Panc1 (cell line): ENCODE measurements at places on chromosomes 7 and 10.

DNA sequence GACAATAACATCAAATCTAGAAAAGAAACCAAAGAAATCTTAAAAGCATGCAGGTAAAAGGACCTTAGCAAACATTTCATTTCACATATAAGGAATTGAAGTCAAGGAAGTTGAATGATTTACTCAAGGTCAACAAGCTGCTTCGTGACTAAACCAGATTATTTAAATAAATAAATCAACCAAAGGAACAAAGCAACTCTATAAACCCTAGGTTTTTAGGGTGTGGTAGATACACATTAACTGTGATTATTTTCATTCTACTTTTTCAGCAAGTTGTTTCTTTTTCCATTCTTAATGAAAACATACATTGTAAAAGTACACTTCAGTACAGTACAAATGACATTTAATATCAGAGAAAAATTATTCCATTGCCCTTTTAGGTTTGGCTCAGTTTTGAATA, 382.0 kb upstream of the STEAP1 start:
- DNase-seq, result no peak

DNA sequence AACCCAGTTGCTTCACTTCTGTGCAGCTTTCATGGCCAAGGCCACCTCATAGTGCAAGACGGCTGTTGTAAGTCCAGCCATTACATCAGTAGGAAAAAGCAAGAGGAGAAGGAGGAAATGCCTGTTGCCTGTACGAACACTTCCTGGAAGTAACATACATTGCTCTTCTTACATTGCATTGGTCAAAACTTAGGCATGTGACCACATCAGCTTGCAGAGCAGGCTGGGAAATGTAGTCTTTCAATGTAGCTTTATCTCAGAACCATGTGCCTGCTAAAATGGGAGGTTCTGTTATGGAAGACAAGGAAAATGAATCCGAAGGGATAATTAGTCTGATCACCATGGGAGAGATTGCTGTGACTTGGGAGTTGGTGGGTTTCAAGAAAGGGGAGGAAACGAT, 4.3 kb downstream of the SLC29A3 start:
- DNase-seq, result no peak

- DNase-seq, result no peak
These were observed 136.9 kb upstream of the PALS2 start for GRCh38 chr7:24436131-24436920.

GRCh38 chr10:129637846-129638245, 170.8 kb downstream of the MGMT start:
- no peak for DNase-seq

DNA sequence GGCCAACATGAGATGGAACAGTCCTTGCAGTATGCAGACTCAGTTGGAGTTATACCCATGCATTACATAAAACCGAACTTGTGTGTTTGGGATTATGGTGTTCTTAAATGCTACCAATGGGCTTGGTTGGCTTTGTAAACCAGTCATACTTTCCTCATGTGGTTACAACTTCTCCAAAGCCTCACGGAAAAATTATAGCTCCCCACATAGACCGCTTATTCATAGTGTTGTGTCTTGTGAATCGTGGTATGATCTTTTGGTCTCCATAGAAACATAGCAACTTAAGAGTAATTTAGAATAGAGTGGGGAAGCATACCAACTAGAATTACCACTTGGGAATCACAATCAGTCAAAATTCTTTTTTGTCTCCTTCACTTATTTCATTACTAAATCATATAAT, 112.3 kb upstream of the FZD1 start:
- DNase-seq, result no peak

DNA sequence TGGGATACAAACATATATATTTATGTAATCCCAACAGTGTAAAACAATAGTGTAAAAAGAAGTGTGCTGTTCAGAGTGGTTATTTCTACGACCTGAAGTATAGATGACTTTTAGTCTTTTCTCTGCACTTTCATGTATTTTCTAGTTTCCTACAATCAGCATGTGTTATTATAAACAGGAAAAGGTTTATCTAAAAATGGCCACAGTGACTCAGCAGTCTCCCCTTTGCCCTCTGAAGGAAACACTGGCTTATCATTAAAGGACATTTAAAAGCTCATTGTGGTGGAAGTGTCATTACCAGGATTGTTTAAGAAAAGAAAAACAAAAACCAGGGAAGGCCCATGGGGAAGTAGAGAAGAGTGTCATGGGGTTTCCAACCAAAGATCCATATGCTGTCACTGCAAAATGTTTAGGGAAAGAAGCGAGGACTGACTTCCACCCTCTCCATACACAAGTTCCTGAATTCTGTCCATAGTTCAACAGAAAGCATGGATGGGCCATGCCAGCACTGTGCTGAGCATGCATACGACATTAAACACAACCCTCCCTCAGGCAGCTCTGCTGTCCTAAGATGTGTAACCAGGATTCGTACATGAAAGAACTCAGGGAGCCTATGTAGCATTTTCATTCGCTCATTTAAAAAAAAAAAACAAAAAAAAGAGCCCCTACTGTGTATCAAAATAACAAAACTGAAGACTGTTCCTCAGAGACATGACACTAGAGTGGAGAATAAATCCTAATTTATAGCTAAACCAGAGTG, 10.2 kb downstream of the CYREN start:
- no peak for DNase-seq

DNA sequence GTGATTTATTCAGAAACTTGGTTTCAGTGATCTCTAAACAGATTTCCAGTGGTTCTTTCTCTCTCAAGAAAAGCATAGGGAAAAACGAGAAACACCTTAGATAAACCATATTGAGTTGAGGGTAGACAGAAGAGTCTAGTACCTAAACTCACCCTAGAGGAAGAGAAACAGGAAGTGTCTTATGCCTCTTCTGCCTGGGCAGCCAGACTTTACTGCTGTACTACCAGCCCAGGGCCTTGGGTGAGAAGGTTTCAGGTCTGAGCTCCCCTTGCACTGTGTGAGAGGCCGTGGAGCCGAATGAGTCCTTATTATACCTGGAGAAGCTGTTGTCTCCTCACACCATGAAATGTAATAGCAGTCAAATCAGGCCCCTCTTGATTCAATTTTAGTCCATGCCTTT, 18.2 kb downstream of the HIF1AN start:
- DNase-seq, result no peak

DNA sequence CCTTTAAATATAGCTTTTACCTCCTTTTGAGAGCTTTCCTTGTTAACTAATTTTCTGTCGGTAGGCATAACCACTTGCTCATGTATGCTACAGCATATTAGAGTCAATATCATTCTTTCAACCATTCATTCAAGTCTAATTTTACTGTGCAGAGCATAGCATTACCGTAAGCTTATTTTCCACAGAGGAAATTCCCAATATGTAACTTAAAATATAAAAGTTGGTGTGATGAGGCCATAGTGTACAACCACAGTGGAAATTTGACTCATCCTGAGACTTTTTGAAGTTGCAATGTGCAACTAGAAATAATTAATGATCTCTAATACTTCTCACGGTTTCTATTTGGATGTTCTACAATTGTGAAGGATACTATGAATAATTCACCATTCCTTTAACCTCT, 80.6 kb upstream of the KLF6 start:
- DNase-seq, result no peak

- DNase-seq, result no peak
These were observed 5.4 kb downstream of the LRRC4 start for GRCh38 chr7:128025819-128026218.

- no peak for DNase-seq
These were observed at the start of gene KLF14 for GRCh38 chr7:130733931-130734814. KLF14 (minus strand) TSS chr7:130734207; CDS start chr7:130734033, 174 bp downstream.

DNA sequence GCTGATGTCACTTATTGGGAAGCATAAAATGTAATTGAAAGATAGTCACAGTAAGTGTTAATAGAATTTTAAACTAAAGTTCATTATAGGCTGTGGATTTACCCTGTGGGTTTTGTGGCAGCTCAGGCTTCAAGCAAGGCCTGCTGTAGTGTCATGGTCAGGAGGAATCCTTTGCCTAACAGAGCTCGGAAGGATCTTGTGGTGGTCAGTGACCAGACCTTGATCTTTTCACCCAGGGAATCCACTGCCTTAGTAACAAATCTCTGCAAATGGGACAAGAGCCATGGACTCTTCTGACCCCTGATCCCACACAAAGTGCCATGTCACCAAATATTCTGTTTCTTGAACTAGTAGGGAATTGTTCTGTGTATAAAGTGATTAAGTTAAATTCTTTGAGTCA, 20.6 kb upstream of the HDAC9 start:
- no peak for DNase-seq

- no peak for DNase-seq
These were observed 58.2 kb upstream of the PDGFA start for GRCh38 chr7:577741-578370.

- DNase-seq, result no peak
These were observed 54.2 kb downstream of the MET start for GRCh38 chr7:116726149-116726548.

GRCh38 chr10:101851411-101852116, 8.0 kb upstream of the KCNIP2 start:
- no peak for DNase-seq

- DNase-seq, result no peak
These were observed 21.7 kb upstream of the NKX6-2 start for GRCh38 chr10:132807621-132808049.

- DNase-seq, result no peak
These were observed 47.5 kb downstream of the DENND2A start for GRCh38 chr7:140592964-140593671.

- DNase-seq, result no peak
These were observed 18.6 kb downstream of the AKR1C2 start for GRCh38 chr10:4984971-4985594.

DNA sequence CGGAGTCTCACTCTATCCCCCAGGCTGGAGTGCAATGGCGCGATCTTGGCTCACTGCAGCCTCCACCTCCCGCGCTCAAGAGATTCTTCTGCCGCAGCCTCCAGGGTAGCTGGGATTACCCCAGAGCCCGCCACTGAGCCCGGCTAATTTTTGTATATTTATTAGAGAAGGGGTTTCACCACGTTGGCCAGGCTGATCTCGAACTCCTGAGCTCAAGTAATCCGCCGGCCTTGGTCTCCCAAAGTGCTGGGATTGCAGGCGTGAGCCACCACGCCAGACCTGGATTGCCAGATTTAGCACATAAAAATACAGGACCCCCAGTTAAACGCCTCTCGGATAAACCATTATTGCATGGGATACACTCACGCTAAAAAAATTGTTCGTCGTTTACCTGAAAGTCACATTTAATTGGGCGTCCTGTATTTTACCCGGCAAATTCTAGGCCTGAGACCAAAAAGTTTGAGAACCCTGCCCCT, 375 bp upstream of the GATAD1 start:
- DNase-seq, result peak; percentile 84

DNA sequence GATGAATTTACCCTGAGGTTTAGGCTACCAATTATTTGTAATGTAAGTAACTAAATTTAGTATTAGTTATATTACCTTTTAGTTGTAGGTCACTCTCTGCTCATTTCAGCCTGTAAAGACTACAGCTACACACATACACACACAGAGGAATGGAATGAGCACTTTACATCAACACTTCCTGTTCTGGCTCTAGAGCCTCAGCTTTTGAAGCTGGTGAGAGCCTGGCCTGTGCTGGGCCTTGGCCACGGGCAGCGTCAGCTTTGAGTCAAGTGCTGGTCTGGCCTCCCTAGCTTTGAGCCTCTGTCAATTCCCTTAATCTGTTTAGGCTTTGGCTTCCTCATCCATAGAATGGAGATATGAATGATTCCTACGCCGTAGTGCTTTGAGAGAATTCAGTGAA, 141.7 kb downstream of the EGFR start:
- DNase-seq, result no peak

- DNase-seq, result no peak
These were observed 60.9 kb upstream of the RAPGEF5 start for GRCh38 chr7:22417841-22418240.

DNA sequence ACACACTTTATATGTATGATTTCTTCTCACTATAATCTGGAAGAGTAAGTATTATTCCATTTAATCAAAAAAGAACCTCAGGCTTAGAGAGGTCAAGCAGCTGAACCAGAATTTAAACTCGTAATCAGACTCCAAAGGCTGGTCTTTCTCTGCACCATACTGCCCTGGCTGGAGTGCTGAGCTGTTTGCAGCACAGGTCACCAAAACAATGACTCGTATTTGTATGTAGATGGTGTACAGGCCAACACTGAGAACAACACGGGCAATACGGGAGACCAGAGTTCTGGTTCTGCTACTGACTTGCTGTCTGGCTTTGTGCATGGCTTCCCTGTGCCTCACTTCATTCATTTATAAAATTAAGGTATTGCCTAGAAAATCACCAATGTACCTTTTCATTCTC, 57.9 kb downstream of the CDCA7L start:
- DNase-seq, result no peak

DNA sequence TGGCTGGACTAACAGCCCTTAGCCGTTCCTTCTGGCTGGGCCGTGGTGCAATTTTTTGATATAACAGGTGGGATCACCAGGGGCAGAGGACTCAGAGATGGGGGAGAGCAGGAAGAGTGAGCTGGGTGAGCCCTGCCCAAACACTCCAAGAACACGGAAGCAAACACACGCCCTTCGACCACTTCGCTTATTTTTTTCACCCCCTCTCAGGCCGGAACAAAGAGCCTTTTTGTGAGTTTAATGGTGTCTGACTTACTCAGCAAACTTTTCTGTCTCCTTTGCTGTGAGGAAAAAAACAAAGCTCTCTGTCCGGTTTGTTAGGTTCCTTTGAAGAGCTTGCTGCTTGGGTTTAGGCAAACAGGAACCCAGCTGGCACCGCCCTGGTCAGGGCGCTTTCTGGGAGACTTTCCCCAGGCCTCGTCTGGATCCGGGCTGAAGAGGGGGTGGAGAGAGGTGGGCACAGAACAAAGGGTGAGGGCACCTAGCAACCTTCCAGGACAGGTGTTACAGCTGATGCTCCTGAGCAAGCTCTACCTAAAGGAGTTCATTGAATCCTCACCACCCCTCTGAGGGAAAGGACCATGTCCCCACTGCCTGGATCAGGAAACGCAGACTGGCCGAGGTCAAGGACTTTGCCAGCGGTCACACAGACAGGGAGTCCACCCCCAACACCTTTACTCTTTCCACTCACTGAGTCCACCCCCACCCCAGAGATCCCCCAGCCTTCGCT, 23.3 kb downstream of the CALML3 start:
- no peak for DNase-seq

GRCh38 chr7:150401861-150402631, 22.9 kb downstream of the ZNF775 start:
- DNase-seq, result no peak

- DNase-seq, result peak; percentile 30
These were observed 776 bp downstream of the PEX1 start for GRCh38 chr7:92527300-92528187.

DNA sequence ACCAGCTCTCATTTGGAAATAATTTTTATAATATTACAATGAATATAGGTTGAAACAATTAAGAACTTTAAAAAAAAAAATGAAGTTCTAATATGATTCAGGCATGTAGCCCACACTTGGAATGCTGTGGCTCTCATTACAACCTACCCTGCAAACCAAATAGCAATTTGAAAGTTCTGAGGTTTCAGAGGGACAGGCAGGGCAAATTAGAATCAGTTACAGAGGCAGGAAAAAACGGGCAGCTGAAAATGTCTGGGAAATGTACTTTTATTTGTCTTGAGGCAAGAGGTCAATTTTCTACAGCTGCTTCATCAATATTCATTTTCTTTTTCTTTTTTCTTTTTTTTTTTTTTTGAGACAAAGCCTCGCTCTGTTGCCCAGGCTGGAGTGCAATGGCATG, 95.3 kb downstream of the PIP4K2A start:
- no peak for DNase-seq
